ENCODE measurements at places on chromosomes 5 and 9.

DNA sequence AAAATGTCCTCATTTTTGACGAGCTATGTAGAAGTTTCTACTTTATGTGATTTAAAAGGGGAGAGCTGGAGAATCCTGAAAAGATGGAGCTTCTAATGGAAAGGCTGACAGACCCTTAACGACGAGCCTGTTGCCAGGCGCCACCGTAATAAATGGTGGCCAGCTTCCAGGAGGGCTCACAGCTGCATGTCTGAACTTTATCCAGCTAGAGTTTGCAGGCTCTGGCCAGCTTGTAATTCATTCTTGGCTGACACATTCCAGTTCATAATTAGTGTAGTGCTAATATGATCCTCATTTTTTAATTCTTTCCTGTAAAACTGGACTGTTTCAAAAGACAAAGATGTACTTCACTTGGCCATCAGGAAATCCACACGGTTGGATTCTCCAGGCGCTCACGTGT, 246.7 kb downstream of the GAS1 start:
- no peak for DNase-seq

DNA sequence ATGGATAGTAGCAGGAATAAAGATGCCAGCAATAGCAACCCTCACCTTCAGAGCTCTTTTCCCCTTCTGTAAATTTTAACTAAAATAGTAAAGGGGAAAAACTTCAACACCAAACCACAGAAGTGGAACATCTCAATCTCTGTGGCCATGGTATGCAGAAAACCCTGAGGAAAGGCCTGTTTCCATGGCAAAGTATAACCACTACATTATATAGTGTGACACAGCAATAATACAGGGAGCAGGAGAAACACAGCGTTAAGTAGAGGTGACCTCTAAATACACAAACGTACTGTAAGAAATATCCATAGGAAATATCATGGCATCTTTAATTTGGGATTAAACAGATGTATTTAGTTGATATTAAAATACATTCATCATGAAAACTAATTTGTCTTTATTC, 106.4 kb downstream of the SLC24A2 start:
- DNase-seq, result no peak

DNA sequence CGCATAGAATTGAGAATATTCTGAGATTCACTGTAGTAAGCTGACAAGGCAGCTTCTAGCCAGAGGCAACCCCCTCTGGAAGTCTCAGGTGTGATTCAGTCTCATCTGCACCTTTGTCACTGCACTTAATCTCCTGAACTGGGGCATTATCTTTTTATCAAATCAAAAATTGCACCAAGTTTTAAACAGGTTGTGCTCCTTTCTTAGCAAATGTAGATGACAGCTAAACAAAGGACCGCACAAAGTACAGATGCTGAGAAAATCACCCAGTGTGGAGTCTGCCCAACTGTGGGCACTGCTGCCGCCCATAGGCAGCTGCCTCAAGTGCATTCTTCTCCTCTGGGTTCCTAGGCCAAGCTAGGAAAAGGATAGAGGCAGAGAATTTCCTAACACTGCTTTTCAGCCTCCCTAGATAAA, 51.1 kb downstream of the STARD4 start:
- no peak for DNase-seq

GRCh38 chr5:81761270-81761669, 10.4 kb upstream of the SSBP2 start:
- no peak for DNase-seq

DNA sequence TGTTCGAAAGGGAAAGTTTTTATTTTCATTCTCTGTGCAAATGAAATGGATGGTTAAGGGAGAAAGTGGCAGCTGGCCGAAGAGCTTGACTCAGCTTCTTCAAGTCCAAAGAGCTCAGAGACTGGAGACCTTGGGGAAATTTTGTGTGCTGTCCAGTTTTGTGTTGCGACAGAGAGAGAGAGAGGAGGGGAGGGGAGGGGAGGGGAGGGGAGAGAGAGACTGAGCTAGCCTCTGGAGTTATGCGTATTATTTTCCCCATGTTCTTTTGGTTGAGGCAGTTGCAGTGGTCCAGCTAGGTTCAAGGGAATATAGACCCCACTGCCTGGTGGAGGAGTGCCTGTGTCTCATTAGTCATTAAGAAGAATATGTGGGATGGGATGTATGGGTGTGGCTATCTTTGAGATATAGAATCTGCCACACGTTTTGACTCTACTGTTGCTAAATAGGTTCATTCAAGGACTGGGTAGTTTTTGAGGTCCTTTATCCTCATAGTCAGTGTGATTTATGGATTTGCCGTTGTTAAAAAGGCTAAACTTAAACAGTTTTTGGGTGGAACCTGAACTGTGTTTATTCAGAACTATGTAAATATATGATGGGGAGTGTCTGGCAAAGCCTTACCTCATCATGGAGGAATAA, 69.7 kb downstream of the ARHGAP26 start:
- DNase-seq, result no peak

- DNase-seq, result no peak
These were observed 9.4 kb downstream of the PDLIM7 start for GRCh38 chr5:177487975-177488374.

DNA sequence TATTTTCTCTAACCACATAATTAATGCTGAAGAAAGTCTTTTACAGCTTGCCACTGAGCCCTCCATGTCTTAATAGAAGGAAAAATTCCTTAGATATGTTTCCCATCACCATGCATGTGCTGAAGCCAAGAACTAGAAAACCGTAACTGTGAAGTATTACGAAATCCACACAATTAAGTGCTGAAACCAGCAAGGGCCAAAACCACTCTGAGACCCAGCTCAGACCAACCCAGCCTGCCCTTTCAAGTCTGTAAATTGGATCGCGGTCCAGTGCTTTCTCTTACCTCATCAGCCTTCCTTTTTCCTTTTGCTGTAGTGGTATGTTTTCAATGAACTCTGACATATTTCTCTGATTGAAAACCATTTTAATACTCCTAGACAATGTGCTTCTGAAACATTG, 26.3 kb downstream of the SEMA5A start:
- no peak for DNase-seq
